ENCODE measurements at places on chromosomes 2 and 18. TPM values are rescaled to one million over a fixed set of nuclear protein-coding genes. Genes with fewer than 3 reads are reported as not detected.
A peak's percentile ranks its signal among the peaks of the same experiment; 100 is the strongest.

- DNase-seq: no peak
Measured at GRCh38 chr2:135230150-135230549, 178.1 kb downstream of the RAB3GAP1 start.

DNA sequence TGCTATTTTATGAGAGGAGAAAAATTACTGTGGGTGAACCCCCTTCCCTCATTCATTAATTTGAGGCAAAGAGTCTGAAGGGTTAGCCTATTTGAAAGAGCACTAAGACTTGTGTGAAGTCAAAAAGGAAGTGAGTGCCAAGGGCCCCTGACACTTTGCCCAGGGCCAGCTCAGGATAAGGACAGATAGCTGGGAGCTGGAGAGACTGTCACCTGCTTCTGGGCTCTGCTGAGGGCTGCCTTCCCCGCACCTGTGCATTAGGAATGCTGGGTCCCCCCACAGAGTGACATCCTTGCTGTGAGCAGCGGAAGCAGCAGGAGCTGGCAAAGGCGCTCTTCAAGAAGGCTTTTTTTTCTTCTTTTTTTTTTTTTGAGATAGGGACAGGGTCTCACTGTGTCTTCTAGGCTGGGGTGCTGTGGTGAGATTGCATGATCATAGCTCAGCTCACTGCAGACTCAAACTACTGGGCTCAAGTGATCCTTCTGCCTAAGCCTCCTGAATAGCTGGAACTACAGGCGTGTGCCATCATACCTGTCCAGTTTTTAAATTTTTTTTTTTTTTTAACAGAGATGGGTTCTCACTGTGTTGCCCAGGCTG, 148.3 kb downstream of the AQP4 start:
- DNase-seq: no peak

GRCh38 chr2:103814016-103814415, 1039.9 kb upstream of the POU3F3 start:
- no peak for DNase-seq

DNA sequence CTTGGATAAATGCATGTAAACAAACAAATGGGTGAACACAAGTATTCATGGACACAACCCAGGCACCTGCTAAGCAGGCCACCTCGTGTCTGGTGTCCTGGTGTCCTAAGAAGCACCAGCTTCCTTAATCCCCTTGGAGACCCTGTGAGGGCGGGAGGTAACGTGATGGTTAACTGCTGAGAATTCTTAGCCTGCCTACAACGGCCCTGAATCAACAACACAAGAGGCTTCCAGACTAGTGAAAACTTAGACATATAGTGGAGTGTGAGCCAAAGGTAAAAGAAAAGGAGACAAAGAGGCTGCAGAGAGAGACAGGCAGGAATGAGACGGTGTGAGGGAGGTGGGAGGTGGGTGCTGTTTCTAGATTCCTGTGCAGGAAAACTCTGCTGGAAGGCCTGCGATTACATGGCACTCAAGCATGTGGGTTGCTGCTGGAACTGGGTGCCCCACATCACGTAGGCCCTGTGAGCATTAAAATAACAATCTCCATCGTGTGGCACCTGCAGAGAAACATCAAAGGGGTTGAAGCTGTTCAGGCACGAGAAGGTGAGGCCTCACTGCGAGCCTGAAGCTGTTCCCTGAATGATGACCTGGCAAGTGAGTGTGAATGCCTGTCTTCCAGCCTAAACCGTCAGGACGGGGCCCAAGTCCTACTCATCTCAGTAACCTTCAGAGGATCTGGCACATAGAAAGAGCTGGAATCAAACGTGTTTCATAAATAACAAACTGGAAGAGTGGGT, 64.2 kb downstream of the RPL37A start:
- DNase-seq: no peak

DNA sequence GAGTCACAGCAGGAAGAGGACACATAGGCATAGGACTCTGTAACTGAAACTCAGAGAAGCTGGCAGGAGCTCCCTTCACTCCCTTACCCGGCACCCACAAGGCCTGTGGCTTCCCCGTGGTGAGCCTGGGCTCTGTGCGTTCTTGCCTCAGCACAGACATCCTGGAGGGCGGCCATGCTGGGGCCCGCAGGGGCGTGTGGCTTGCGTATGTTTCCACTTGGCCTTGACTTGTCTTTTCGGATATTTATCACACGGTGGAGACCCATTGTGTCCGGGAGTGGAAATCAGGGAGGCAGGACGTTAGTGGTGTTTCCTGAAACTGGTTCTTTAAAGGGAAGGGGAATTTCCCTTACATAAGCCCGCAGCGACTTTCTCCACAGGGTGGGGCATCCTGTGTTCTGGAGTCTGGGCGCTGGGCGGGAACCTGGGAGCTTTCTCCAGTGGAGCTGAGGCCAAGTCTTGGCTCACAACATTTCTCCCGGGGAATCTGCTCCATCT, 49.9 kb upstream of the EML6 start:
- DNase-seq: peak; percentile 88

GRCh38 chr18:33010149-33010548, 237.3 kb upstream of the KLHL14 start:
- DNase-seq: no peak

DNA sequence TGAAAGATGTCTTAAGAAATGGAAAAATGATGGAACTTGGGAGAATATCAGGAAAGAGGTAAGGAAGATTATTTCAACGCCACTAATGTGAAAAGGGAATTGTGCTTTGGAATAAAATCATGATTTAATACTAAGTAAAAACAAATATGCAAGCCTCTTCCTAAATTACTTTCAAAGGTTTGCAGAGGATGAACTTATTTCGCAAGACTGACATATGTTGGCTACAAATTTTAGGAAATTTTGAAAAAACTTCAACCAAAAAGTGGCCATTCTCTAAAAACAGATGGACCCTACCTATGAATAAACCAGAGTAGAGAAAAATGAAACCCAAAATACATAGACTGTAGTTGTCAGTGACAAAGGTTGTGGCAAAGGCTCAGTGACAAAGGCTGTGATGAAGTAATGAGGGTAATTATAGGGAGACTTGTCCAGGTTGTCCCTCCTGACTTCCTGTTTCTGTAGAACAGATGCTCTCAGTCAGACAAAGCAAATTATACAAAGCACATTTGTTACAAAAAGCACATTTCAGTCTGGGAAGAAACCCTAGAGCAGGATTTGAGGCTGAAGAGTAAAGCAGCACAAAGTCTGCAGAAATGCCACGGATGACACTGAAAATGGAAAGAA, 39.5 kb downstream of the SFT2D3 start:
- no peak for DNase-seq

GRCh38 chr2:157236404-157236803, 21.1 kb upstream of the GALNT5 start:
- no peak for DNase-seq

- no peak for DNase-seq
Measured at GRCh38 chr2:42752314-42752713, 11.6 kb downstream of the OXER1 start.

DNA sequence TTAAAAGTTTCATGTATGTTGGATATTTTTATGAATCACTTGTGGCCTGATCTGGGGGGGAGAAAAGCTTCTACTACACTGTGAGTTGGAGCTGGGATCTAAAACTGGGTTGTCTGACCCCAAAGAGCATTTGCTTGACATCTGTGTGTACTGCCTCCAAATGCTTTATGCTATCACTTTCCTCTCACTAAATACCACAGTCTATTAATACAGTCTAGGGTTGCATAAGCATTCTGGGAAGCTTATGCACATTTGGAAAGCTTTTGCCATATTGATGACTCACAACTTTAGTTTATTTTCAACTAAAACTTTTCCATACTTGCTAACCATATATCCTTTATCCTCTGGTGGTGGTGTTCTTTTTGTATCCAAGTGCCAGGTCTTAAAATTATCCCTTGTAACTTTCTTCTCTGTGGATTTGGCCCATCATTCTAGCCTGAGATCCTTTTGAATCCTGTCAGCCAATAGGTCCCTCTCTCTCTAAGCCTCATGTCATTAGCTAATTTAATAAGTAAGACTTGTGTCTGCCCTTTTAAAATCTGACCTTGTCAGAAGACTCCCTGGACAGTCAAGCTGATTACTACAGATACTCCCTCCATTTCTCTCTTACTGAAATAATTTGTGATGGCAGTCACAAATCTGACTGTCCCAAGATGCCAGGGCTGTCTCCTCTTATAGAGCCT, 72.7 kb downstream of the NXPH2 start:
- no peak for DNase-seq

- DNase-seq: peak; percentile 88
Measured at GRCh38 chr2:237207646-237208045, 122.0 kb downstream of the COPS8 start.

The NOTO gene
- not detected for total RNA-seq

The GTF2A1L gene
- 0.35 TPM for total RNA-seq

The DAPL1 gene
- not detected for total RNA-seq

The SMARCAL1 gene
- total RNA-seq: 11.0 TPM

The FKBP7 gene
- 5.4 TPM for total RNA-seq

The PTPRM gene
- 62.0 TPM for total RNA-seq

The TUBA3E gene
- total RNA-seq: not detected

The ACVR2A gene
- total RNA-seq: 64.2 TPM

The OXER1 gene
- 5.4 TPM for total RNA-seq

The DPY30 gene
- total RNA-seq: 37.1 TPM

The PRADC1 gene
- total RNA-seq: 8.2 TPM

All from uterus (tissue), 4 donors.